ENCODE measurements at places on chromosomes 6 and 20. TPM values are rescaled to one million over a fixed set of nuclear protein-coding genes. Genes with fewer than 3 reads are reported as not detected.

The SERPINB1 gene
- 20.8 TPM for polyA plus RNA-seq

The RAB23 gene
- 42.3 TPM for polyA plus RNA-seq

DNA sequence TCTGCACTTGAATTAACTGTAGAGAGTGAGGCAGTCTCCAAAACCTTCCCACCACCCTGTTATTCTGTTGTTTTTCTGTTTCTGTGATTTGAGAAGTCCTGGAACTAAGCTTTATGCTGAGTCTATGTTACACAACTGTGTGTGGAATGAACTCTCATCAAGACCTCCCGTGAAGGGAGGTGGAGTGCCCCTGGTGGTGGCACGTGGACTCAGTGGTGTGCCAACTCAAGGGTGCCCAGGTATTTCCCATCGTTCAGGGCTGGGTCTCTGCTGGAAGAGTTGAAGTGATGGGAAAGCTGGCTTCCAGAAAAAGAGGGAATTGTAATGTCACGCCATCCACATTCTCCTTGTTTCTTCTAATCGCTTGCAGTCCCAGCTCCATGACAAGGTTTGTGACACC lies 374.2 kb downstream of the SMOC2 start:
- no peak for DNase-seq

GRCh38 chr6:30265181-30265580 lies 52.0 kb upstream of the TRIM26 start:
- no peak for DNase-seq

- DNase-seq: no peak
Observed at GRCh38 chr6:34536959-34537848, 18.9 kb downstream of the SPDEF start.

GRCh38 chr6:169812257-169812644 lies 60.8 kb downstream of the ERMARD start:
- no peak for DNase-seq

GRCh38 chr6:167528239-167528638 lies 203.4 kb downstream of the TTLL2 start:
- no peak for DNase-seq

All from renal cortex interstitium (tissue), 15 donors.